NCI-H2029 treated with DMSO at 0.1 percent for 48 hours (cell line): ENCODE measurements at places on chromosomes 11 and 22.

DNA sequence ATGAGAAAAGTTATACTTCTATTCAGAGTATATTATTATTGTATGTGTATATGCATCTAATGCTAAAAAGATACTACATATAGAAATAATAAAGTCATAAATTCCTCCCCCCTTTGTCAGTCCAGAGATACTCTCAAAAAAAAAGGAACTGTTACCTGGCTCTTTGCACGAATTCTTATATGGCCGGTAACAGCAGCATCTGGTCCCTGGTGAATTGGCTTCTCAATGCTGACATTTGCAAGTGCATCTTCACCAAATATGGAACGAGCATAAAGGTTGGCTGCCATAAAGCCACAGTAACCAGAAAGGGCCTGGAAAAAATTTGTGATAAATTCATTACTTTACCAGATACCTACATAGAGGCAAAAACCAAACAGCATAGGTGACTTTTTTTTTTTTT is 41.2 kb downstream of the COPB1 start:
- DNase-seq = no peak

DNA sequence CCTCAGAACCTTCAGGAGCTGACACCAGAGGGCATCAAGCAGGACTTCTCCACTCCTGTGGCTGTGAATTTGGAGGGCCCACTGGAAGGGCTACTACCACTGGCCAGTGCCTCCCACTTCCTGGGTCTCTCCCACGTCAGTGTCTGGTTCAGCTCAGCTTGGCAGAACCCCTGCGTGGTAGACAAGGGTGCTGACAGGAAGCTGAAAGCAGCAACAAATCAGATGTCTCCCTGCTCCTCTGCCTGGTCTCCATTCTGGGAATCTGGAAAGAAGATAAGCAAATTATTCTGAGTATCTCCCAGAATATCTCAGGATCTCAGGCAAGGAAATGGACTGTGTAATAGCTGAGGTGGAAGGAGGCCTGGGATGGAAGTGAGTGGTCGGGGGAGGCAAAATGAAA is 61.5 kb downstream of the TMPRSS5 start:
- DNase-seq = no peak

DNA sequence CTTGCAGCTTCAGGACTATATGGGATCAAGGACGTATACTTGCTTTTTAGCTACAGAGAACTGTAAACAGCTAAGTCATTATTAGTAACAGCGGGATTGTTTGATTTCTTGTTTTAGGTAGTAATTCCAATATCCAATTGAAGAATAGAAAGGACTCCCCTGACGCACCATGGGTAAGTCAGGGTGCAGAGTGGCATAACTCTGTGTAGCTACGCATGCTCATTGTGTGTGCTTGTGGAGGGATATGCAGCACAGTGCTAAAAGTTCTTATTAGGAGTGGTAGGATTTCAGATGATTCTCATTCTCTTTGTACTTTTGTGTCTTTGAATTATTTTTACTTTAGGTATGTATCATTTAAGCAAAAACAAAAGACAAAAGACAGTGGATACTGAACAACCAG is 7.7 kb upstream of the PEX26 start:
- no peak for DNase-seq

DNA sequence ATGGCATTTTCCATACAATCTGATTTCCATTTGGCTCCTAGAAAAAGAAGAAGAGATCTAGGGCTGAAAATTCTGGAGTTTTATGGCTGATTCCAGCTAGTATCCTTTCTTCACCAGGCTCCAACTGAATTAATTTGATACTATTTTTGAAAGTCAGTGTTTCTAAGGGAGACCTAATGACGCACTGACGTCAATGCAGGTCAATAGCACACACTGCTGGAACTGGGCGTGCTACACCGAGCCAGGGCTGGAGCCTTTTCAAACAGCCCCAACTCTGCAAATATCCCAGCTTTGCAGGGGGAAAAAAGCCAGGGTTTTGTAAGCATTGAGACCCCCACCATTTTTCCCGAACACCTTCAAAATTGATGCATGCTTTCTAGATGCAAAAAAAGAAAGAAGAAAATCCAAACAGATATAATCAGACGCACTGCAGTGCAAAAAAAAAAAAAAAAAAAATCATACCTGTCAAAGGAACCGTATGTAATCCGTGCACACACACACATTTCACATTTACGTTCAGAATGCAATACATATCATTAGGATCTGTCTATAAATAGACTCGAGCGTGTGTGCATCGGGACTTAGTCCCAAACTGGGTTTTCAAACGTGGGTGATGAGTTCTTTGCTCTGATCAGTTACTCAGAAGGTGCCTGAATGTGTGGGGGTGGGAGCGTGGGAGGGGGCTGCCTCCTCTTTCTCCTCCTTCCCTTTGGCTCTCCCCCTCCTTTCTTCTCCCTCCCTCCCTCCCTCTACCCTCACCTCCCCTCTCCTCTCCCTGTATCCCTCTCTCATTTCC is 124.5 kb upstream of the HSD17B12 start:
- DNase-seq = no peak

DNA sequence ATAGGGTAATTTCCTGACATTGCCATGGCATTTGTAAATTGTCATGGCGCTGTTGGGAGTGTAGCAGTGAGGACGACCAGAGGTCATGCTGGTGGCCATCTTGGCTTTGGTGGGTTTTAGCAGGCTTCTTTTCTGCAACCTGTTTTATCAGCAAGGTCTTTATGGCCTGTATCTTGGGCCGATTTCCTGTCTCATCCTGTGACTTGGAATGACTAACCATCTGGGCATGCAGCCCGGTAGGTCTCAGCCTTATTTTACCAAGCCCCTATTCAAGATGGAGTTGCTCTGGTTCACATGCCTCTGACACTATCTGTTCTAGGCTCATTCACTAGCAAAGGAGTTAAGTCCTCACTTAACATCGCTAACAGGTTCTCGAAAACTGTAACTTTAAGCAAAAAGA is 1374.2 kb downstream of the FAM181B start:
- no peak for DNase-seq

DNA sequence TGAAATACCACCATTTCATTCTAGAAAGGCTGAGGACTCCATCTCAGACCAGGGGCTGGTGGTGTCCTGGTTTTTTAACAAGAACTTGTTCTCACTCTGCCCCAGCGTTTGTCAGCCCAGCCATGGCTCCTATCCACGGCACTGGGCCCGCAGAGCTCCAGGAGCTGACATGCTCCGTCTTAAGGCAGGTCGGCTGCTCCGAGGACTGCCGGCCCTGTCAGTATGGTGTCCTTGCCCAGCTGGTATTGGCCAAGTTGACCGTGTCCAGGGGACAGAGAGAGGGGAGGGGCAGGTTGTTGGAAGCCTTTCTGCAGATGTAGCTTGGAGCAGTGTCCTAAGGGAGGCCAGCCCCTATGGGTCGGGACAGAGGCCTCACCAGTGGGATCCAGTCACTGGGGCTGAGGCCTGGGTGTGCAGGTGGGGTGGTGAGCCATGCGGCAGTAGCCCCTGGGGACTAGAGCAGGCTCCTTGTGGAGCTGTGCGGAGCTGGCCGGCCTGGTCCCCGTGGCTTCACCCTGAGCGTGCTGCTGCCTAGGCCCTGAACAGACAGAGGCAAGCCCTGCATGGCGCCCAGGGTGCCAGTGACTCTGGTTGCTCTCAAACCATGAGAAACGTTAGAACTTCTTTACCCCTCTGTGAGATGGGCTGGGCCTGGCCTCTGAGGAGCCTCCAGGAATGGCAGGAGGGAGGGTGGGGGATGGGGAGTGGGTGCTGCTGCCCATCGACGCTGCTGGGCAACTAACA is 39.9 kb upstream of the KCNQ1OT1 start:
- DNase-seq = no peak

DNA sequence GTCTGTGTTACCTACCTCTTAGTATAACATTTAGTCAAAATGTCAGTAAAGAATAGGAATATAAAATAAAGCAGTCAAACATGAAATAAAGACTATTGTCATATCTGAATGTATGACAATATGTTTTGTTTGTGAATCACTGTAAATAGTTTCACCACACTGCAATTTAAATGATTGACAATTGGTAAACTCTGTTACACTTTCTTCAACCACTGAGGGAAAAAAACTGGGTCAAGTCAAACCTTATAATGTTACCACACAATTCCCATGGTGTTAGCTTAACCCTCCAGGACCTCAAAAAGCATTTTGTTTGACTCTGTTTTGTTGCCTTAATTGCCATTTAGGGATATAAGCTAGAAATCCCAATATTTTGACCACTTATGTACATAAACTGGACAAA is 10.5 kb upstream of the MMP13 start:
- DNase-seq = no peak

- no peak for DNase-seq
These were observed 38.2 kb upstream of the PAK1 start for GRCh38 chr11:77512092-77512491.

GRCh38 chr11:131874070-131874469 is 503.7 kb downstream of the NTM start:
- no peak for DNase-seq

GRCh38 chr22:28171712-28172111 is 252.7 kb upstream of the PITPNB start:
- DNase-seq = no peak

DNA sequence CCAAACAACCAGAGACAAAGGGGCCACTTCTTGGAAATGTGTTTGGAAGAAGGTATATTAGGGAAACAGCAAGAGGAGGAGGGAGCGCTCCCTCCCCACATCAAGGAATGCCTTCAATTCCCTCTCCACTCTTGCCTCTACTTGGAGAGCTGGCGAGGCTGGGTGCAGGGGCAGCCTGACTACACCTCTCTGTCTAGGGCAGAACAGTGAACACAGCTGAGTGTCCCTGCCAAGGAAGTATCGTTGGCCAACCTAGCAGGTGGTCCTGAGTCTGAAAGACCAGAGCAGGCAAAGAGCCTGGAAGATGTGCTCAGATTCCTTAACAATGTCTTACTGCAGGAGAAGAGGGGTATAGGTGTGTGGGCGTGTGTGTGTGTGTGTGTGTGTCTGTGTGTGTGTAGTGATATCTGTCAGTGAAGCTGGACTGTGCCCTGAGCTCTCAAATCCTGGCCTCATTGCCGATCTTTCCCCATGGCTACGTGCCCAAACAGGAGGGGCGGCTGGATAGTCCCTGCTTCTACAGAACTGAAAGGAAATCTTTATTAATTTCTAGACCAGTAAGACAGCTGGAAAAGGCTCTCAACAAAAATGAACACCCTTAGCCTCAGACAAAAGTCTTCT is 46.8 kb downstream of the PAMR1 start:
- no peak for DNase-seq

GRCh38 chr11:116888024-116888423 is 50.6 kb upstream of the APOA1 start:
- DNase-seq = no peak

DNA sequence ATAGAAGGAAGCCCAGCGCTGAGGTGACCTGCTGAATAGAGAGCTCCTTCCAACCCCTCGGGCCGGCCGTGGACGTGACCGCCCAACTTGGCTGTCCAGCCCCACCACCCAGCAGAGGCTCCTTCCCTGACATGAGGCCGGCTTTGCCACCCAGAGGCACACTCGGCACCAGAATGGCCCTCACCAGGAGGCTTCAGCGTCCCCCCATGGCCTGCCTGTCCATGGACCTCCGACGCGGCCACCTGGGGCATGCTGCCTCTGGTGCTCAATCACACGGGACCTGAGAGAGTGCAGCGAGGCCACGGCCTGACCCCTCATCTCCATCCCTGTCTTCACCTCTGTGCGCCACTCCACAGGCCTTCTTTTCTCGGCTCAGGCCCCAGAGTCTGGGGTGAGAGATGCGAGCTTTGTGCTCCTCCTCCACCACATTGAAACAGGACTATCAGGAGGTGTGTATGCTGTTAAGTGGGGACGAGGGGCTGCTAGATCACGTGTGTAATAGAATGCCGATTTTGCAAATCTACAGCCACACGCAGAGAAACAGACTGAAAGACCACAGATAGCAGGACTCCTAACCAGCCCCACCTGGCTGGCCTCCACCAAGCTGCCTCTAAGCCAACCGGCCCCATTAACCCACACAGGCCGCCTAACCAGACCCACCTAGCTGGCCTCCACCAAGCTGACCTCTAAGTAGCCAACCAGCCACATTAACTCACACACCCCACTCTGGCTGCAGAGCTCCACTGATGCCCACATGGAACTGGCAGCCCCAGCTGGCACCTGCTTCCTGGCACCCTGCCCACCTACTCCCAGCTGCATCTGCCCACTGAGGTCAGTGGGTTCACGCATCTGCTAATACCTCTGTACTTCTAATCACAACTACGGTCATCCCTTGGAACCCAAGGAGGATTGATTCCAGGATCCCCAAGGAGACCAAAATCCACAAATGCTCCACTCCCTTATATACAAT is 20.7 kb downstream of the LINC01488 start:
- DNase-seq = no peak

DNA sequence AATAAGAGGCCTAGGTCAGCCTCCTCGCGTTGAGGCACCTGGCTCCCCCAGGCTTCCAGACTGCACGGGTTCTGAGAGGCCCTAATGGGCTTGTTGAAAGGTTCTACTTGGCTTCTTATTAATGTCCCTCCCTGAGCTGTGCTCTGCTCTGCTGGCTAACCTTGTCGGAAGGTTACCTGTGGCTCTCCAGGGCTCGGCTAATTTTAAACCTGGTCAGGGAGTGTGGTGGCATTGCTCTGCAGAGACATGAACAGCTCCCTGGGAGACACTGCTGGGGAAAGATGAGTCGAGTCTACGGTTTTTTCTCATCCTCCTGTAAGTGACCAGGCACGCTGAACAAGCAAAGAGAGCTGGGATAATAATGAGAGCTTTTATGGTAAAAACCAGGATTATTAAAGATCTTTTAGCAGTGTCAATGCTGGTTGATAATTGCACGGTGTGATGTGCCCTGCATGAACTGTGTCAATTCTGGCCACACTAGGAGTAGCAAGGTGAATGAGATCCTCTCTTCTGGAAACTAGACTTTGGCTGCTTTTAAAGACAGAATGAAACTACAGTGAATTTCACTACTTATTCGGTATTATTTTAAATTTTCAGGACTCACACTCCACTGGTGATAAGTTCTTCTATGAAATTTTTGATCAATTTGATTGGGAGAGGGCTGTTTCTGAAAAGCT is 70.7 kb downstream of the TEAD1 start:
- DNase-seq = no peak

DNA sequence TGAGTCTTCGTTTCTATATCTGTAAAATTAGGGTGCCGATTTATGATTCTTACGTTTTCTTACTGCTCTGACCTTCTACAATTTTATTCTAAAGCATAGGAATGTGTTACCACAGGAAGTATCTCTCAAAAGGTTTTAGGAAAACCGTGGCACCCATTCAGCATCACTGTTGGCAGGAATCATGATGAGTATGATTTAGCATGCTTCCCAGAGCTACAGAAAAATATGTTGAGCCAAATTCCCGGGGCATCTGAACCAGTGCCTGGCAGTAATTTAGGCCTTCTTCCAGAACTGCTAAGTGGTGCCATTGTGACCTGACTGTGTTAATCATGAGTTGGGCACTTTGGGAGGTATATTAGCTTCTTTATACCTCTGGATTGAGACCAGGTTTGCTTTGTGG is 605.0 kb upstream of the RAG2 start:
- no peak for DNase-seq
